ENCODE measurements at places on chromosomes 3 and 15.

DNA sequence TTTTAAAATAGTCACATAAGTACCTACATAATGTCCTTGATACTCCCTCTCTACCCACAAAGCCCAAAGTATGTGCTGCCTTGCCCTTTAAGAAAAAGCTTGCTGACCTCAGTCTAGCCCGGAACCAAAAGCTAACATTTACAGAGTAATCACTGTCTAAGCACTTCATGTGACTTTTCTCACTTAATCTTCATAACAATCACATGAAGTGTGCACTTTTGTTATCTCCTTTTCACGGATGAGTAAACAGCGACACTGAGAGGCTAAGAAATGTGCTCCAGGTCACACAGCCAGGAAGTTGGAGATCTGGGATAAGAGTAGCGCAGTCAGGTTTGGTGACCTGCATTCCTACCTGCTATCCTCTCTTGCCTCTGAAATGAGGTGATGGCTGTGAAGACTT is 194.0 kb downstream of the ITPR1 start:
- no peak for DNase-seq

GRCh38 chr3:3027976-3028567 is 82.1 kb downstream of the IL5RA start:
- DNase-seq = no peak

- DNase-seq = no peak
Measured at GRCh38 chr3:37474901-37475331, 300.5 kb upstream of the LRRFIP2 start.

DNA sequence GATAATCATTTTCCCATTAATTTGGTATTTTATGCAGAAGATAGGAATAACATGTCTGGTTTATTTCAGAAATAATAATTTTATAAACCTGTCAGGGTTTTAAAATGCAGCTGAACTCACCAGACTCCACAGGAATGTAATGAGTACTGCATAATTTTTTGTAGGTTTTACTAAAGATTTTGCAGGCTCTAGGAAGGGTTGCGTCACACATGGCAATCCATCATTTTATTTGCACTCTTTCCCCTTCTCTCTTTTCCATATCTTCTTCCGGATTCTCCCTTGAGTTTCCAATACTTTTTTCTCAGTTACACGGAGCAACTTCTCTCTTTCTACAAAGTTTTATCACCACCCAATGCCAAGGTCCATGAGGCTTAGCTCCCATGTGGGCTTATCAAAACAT is 234.7 kb downstream of the NFKBIZ start:
- DNase-seq = no peak

DNA sequence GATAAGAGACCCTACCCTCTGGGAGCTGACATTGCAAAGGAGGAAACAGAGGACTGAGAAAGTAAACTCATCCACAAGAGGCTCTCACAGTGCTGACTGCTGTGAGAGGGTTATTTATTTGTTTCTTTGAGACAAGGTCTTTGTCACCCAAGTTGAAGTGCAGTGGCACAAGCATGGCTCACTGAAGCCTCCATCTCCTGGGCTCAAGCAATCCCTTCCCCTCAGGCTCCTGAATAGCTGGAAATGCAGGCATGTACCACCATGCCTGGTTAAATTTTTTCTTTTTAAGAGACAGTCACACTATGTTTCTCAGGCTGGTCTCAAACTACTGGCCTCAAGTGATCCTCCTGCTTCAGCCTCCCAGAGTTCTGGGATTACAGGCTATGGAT is 52.8 kb downstream of the FBLN2 start:
- no peak for DNase-seq

GRCh38 chr3:52222319-52223221 is 2.9 kb downstream of the TLR9 start:
- no peak for DNase-seq

GRCh38 chr15:80636675-80637074 is 58.4 kb upstream of the ABHD17C start:
- no peak for DNase-seq

GRCh38 chr15:27816790-27817189 is 282.3 kb downstream of the OCA2 start:
- DNase-seq = no peak

GRCh38 chr3:43490640-43491185 is 131.1 kb downstream of the ANO10 start:
- no peak for DNase-seq

DNA sequence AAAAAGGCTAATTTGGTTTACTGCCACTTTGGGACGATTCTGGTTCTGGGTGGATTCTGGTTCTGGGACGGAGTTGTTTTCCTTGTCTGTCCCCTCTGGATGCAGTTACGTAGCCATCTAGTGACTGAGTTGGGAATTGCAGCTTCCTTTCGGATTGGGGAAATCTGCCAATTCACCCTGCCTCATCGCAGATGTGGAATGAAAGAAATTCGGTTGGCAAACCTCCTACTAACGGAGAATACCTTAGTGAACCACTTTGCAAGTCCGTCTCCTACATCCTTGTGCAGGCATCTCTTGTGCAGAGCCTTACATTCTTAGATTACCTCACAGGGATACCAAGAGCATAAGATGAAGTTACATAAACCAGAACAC is 31.5 kb upstream of the AP4E1 start:
- DNase-seq = peak; percentile 59

GRCh38 chr3:152272771-152273242 is 4.1 kb downstream of the MBNL1 start:
- no peak for DNase-seq

- DNase-seq = no peak
Measured at GRCh38 chr3:177647341-177647740, 450.1 kb upstream of the TBL1XR1 start.

DNA sequence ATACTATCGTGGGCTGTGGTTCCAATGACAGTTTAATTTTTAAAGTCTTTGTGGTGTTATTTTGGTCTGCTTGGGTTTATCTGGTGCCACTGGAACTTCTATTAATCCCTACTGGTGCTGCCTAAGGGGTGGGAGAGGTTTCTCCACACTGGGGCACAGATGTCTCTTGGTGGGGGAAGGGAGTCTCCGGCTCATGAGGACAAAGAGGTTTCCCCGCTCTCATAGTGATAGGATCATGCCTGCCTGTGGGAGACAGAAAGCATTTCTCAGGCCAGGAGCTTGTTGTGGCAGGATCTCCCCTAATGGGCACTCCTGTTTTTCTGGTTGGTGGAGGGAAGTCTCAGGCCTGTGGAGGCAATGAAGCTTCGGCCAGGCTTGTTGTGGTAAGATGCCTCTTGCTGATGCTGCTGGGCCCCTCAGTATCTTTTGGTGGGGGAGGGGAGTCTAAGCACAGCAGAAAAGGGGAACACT is 84.3 kb upstream of the THRB start:
- DNase-seq = no peak

GRCh38 chr3:107752202-107752990 is 229.6 kb downstream of the BBX start:
- no peak for DNase-seq

- no peak for DNase-seq
Measured at GRCh38 chr3:175355801-175356335, 496.7 kb downstream of the NAALADL2 start.

- DNase-seq = no peak
Measured at GRCh38 chr15:87672309-87673288, 583.9 kb downstream of the NTRK3 start.

DNA sequence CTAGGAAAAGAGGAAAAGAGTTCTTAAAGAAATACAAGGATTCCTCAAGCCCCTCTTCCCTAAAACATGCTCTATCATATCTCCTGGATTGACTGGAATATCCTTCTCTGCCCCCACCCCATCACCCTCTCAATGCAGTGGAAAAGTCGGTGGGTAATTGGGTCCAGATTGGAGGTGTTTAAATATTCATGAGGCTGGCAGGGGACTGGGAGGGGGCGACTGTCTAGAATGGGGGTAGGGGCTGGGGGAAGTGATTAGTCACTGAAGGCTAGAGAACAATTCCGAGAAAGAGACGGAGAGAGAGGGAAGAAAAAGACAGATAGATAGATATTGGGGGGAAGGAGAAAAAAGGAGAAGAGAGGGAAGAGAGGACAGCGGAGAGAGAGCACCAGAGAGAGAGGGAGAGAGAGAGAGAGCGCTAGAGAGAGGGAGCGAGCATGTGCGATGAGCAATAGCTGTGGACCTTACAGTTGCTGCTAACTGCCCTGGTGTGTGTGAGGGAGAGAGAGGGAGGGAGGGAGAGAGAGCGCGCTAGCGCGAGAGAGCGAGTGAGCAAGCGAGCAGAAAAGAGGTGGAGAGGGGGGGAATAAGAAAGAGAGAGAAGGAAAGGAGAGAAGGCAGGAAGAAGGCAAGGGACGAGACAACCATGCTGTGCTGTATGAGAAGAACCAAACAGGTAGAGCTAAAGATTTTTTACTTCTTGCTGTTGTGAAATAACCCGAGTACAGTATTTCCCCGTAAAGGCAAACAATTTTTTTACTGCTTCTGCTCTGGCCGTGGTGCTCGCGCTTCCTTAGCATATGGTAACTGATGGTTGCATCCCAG is at the start of gene GAP43:
Gene GAP43 (plus strand): TSS at position 467 of the 825 bp plus-strand sequence. CDS start 180 bp downstream, at position 647.
- no peak for DNase-seq

DNA sequence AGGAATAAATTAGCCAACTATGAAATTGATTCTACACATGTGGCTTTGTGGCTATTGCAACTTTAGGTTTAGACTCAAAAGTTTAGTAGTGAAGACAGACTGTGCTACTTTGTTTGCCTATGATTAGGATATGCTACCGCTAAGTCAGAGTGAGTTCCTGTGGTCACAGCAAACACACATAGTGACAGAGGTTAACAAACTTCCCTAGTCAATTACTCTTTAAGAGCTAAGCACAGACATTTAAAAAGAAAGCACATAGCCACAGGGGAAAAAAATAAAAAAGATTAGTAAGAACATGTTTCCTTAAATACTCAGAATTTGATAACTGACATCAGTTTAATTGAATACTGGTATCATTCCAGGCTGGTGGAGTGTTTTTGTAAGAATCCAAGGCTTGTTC is 207.1 kb downstream of the GBE1 start:
- no peak for DNase-seq

GRCh38 chr15:65818927-65819562 is 27.0 kb upstream of the DENND4A start:
- no peak for DNase-seq

DNA sequence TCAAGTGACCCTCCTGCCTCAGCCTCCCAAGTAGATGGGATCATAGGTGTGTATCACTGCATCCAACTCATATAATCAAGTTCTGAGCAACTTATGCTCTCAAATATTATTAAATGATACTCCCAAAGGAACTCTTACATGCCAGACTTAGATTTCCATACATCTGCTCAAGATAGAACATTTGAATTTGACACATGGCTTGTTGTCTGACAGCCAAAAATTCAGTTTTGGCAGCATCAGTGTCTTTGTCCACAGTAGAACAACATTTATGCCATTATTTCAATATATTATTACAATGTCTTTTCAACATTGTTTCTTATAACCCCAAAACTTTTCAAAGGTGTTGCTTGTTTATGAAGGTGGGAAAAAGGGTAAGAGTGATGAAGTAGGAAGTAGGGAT is 116.2 kb downstream of the SUCNR1 start:
- DNase-seq = no peak

DNA sequence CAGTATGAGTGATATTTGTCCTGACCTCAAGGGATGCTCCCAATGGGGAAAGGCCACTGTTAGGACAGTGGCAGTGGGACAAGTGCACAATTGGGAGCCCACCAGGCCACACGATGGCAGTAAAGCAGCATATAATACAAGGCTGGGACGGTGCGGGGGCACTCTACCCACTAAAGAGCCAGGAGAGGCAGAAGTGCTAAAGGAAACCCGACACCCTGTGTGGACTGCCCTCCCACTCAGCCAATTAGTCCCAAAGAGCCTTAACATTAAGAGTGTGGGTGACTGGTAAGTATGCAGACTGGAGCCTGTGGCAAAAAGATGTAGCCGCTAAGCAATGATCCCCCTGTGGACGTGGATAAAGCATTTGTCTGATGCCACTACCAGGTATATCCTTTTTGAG is 8.2 kb upstream of the ZNF589 start:
- DNase-seq = peak; percentile 37

DNA sequence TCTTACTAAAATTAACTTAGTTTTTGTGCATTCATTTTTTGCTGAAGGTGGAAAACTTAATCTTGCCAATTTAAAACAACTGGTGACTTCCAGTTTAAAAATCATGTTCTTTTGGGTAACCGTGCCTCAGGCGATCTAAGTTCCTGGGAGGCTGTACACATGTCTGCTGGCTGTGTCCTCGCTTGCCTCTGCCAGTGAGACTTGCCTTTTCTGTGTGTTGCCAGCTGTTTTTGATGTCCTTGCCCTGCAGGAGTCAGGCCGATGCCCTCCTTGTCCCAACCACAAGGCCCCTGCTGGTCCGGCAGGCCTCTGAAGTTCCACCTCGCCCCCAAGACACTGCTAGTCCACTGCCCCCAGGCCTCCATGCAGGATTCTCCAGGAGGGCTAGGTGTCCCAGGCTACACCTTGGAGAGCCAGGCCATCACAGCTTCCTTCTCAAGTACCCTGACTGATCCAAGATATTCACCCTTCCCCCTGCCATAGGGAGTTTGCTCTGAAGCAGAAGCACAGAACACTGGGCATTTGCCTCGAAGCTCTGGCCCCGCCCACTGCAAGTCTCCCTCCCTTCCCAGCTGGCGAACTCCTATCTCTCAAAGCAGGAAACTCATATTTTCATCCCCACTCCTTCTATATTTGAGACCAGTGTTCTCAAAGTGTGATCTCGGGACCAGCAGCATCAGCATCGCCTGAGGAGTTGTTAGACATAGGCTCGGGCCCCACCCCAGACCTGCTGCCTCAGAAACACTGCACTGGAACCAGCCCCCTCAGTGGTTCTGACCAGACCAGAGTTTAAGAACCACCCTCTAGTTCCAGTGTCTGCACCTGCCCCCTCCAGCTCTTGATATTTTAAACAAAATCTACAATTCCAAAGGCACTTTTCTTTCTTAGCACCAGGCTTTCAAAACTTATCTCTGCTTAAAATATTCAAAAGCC is 185.8 kb upstream of the UBE2E1 start:
- no peak for DNase-seq

- no peak for DNase-seq
Measured at GRCh38 chr3:196772102-196772501, 32.4 kb downstream of the PAK2 start.

- no peak for DNase-seq
Measured at GRCh38 chr3:37148208-37148607, 26.2 kb downstream of the LRRFIP2 start.

- DNase-seq = no peak
Measured at GRCh38 chr3:132088291-132088690, 53.5 kb upstream of the CPNE4 start.

DNA sequence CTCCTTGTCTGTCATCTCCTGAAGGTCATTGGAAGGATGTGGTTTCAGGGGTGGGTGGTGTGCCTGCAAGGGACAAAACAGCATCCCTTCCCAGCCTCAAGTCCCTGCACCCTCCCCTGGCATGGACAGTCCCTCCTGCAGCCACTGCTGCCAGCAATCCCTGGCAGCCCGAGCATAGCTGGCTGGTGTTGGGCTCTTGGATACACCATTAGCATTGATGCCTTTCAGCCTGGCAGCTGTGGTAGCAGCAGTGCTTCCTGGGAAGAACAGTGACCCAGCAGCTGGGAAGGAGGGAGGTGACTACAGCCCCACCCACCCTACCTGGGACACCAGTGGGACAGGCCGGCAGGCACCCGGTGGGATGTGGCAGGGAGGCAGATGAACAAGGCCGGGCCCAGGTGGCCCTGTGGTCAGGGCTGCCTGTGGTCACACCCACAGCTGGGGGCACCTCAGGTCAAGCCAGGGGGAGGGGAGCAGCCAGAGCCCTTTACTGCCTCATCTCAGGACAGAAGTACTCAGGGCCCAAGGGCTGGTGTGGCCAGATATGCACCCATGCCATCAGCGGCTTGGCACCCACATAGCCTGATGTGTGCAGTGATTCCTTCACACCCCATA is 32.9 kb upstream of the TMEM115 start:
- no peak for DNase-seq
